Adipocyte (in vitro differentiated cells): ENCODE measurements at places on chromosomes 7 and 10.

- no peak for DNase-seq
Measured at GRCh38 chr7:142791502-142791901, 20.7 kb downstream of the PRSS2 start.

DNA sequence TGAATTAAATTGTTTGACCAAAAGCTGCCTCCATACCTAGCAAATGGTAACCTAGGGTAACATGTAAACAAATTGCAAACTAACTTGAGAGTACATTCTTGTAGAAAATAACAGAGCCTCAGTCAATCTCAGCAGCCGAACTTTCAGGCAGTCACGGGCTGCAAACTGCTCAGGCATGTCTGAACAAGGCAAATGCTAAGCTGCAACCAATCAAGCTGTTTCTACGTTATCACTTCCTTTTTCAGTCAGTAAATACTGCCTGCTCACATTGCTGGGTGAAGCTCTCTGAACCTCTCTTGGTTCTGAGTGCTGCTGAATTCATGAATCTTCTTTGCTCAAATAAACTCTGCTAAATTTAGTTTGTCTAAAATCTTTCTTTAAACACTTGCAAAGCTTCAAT lies 1212.4 kb downstream of the SORCS1 start:
- peak; percentile 71 for DNase-seq

GRCh38 chr10:111973306-111973705 lies 210.3 kb downstream of the GPAM start:
- DNase-seq = no peak

DNA sequence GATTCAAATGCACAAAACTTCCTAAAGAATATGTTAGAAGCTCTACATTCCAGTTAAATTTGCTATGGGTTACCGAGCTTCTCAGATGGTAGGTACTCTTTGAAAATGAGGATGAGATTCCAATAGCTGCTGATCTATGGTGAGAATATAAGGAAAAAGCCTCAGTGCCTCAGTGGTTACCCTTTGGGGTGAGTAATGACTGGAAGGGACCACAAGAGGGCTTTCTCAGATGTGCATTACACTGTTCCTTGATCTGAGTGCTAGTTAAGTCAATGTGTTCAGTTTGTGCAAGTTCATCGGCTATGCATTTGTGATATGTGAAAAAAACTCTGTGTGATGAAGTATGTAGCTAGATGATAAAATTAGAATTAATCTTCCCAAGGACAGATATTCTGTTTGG lies 3.5 kb downstream of the NRCAM start:
- DNase-seq = peak; percentile 54

- no peak for DNase-seq
Measured at GRCh38 chr10:116487522-116488430, 58.0 kb upstream of the PNLIP start.

- DNase-seq = peak; percentile 41
Measured at GRCh38 chr7:15495170-15495569, 66.6 kb downstream of the AGMO start.

GRCh38 chr10:68138526-68138925 lies 29.2 kb downstream of the MYPN start:
- no peak for DNase-seq

- DNase-seq = no peak
Measured at GRCh38 chr7:68998136-68998535, 600.1 kb upstream of the AUTS2 start.

GRCh38 chr7:22121702-22122474 lies 176.2 kb upstream of the CDCA7L start:
- DNase-seq = no peak

- DNase-seq = peak; percentile 32
Measured at GRCh38 chr10:103397191-103397825, 882 bp downstream of the PDCD11 start.

GRCh38 chr10:10685566-10685965 lies 332.1 kb upstream of the CELF2 start:
- no peak for DNase-seq

GRCh38 chr10:16612981-16613355 lies 91.3 kb upstream of the C1QL3 start:
- DNase-seq = no peak

DNA sequence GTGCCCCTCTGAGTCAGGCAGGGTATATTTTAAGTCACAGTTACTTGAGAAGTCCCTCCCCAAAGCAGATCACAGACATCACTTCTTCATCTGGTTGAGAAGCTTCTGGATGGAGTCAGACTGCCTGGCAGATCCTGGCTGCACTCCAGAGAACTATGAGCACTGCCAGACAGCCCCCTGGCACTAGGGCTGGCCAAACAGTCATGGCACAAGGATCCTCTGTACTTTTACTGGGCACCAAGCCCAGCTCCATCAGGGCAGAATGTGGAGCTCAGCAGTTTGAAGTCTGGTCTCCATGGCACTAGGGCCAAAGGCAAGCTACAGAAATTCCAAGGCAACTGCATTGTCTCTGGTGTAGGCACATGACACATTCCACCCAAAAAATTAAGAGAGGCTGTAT lies 162.1 kb downstream of the NRG3 start:
- no peak for DNase-seq

DNA sequence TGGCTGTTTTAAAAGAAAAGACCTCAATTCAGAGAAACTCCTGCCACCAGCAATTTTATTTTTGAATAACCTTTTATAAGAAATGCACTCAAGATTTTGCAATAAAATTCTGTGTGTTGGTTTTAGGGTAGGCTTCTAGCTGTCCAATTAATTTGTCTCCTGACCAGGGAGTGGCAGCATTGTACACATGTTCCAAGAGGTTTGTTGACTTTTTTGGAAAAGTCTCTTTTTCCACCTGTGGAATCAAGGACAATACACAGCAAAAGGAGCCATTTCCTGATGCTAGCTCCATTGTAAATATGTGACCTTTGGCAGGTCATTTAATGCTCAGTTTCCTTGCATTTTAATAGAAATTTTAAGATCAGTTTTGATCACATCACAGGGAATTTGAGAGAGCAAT lies 1.8 kb downstream of the GIMAP5 start:
- DNase-seq = no peak

GRCh38 chr7:26553128-26553527 lies 261.5 kb downstream of the SNX10 start:
- no peak for DNase-seq

- no peak for DNase-seq
Measured at GRCh38 chr10:3042589-3042988, 24.8 kb upstream of the PFKP start.

DNA sequence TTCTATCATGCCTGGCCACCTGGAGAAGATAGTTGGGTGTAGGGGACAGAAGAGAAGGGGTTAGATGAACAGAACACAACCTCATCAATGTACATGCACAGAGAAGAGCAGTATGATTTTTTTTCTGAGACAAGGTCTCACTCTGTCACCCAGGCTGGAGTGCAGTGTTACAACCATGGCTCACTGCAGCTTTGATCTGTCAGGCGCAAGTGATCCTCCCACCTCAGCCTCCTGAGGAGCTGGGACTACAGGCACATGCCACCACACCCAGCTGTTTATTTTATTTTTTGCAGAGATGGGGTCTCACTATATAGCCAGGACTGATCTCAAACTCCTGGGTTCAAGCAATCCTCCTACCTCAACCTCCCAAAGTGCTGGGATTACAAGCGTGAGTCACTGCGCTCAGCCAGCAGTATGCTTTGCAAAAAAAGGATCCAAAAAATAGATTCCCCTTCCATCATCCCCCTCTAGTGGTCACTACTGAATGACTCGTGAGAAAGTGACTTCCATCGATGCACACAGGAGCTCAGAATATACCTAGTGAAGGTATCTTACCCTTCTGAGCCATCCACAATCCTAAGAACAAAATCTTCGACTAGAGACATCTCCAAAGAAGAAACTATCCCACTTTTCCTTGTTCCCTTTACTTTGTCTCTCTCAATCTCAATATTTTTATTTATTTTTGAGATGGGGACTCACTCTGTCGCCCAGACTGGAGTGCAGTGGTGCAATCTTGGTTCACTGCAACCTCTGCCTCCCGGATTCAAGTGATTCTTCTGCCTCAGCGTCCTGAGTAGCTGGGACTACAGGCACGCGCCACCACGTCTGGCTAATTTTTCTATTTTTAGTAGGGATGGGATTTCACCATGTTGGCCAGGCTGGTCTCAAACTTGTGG lies 21.0 kb downstream of the ZCWPW1 start:
- DNase-seq = peak; percentile 91

- no peak for DNase-seq
Measured at GRCh38 chr10:16788778-16789177, 28.4 kb downstream of the RSU1 start.

DNA sequence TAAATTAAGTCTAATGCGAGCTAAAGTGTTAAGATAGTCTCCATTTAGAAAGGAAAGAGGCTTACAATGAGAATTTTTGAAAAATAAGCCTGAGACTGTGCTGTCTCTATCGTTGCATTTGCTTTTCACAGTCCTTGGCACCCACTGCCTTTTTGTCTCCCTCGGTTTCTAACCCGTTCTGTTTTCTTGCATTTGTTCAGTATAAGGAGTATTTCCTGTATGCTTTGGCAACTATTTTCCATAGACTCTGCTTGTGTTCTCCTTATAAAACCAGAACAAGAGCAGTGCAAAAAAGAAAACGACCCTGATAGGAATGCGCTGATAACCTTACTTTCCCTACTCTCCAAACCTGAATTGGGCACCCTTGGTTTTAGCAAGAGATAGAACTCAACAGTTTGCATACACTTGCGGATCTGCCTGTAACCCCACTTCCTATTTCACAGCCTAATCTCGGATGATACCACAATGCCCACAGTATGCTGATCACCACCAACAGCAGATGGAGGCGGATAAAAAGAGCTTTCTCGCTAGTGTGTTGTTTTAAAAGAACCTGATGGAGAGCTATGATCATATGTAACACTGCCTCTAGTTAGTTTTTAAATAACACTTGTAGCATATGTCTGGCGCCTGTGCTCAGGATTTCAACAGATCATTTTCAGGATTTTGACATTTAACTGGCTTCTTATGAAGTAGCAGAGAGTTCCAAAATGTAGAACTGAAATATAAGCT lies 1.6 kb upstream of the ARHGAP12 start:
- DNase-seq = peak; percentile 36

DNA sequence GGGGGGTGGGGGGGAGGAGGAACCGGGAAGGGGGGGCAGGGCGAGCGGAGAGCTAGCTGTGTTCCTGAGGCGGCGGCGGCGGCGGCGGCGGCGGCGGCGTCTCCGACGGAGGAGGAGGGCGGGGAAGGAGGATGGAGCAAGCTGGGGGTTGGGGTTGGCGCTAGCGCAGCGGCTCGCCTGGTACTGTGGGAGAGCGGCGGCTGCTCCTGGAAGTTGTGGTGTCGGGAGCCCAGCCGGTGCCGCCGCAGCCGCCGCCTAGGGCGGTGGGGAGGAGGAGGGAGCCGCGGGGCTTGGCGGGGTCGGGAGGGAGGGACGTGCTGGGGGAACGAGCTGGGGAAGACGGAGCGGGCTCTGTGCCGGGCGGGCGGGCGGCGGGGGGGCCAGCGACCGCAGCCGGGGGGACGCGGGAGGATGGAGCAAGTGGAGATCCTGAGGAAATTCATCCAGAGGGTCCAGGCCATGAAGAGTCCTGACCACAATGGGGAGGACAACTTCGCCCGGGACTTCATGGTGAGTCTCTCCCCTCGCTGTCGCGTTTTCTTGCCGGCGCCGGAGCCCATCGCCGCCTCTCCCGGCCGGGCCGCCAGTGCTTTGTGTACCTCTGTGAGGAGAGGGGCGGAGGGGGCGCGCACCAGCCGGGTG lies at the start of gene PTPN12:
Gene PTPN12 (plus strand): TSS at position 160 of the 642 bp plus-strand sequence. CDS start 252 bp downstream, at position 412.
- peak; percentile 86 for DNase-seq

- DNase-seq = peak; percentile 58
Measured at GRCh38 chr10:6406220-6407033, 173.6 kb downstream of the PRKCQ start.

- DNase-seq = no peak
Measured at GRCh38 chr7:79590391-79590790, 136.9 kb upstream of the MAGI2 start.

- no peak for DNase-seq
Measured at GRCh38 chr7:132965951-132966350, 115.9 kb downstream of the CHCHD3 start.

DNA sequence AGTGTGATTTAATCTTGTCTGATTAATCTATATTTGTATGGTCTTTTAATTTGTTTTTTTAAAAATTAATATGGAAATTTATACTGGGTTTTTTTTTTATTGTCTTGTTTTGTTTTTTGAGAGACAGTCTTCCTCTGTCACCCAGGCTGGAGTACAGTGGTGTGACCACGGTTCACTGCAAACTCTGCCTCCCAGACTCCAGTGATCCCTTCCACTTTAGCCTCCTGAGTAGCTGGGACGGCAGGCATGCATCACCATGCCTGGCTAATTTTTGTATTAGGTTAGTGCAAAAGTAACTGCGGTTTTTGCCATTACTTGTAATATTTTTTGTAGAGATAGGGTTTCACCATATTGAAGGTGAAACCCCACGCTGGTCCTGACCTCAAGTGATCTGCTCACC lies 73.1 kb downstream of the TET1 start:
- DNase-seq = no peak

DNA sequence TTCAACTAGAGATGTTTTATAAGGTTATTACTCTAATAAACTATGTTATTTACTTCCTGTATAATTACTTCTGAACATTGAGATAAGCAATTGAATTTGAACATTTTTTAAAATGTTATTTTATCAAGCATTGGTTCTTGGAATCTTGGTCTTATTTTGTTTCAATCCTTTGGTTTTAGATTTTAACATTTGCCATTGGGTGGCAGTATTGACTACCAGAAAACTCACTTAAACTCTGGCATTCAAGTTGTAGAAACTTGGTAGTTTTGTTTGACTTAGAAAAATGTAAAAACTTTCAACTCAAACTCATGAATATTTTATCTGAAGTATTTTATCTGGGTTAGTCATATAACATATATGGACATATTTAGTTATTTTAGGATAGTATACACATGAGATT lies 48.1 kb downstream of the ATRNL1 start:
- DNase-seq = peak; percentile 67

- no peak for DNase-seq
Measured at GRCh38 chr10:132662186-132662920, 123.6 kb downstream of the NKX6-2 start.

DNA sequence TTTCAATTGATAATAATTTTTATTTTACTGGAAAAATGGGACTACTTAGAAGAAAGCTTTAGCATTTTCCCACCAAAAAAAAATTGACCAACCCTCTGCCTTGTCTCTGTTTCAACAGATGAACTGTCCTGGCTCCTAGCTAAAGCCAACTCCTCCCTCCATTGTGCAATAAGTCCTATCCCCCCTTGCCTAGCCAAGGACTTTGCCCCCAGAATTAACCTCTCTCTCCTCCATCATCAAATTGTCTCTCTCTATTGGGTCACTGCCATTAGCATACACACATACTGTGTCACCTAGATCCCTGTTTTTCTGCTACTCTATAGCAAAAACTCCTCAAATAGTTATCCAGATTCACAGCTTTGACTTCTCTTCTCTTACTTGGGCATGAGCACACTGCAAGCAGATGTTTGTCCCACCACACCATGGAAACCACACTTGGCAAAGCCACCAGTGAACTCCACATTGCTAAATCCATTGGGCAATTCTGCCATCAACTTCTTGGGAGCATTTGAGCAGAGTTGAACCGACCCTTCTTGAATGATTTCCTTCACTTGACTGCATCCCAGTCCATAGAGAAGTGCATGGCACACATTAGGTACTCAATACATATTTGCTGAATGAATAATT lies 91.4 kb upstream of the NEBL start:
- no peak for DNase-seq
